ENCODE measurements at places on chromosomes 12 and 14. TPM values are rescaled to one million over a fixed set of nuclear protein-coding genes. Genes with fewer than 3 reads are reported as not detected.

GRCh38 chr12:66823857-66824570 lies 145.1 kb upstream of the GRIP1 start:
- no peak for DNase-seq

GRCh38 chr12:97456571-97457188 lies 5.9 kb upstream of the RMST start:
- DNase-seq = no peak

GRCh38 chr12:16030744-16031143 lies 119.6 kb downstream of the DERA start:
- DNase-seq = no peak

- DNase-seq = peak; percentile 57
Observed at GRCh38 chr12:30847259-30847658, 79.3 kb upstream of the TSPAN11 start.

GRCh38 chr14:43481864-43482263 lies 1025.2 kb downstream of the FSCB start:
- no peak for DNase-seq

- no peak for DNase-seq
Observed at GRCh38 chr14:52325630-52326029, 11.5 kb downstream of the PTGER2 start.

GRCh38 chr12:109586385-109587296 lies 13.0 kb downstream of the MVK start:
- no peak for DNase-seq

DNA sequence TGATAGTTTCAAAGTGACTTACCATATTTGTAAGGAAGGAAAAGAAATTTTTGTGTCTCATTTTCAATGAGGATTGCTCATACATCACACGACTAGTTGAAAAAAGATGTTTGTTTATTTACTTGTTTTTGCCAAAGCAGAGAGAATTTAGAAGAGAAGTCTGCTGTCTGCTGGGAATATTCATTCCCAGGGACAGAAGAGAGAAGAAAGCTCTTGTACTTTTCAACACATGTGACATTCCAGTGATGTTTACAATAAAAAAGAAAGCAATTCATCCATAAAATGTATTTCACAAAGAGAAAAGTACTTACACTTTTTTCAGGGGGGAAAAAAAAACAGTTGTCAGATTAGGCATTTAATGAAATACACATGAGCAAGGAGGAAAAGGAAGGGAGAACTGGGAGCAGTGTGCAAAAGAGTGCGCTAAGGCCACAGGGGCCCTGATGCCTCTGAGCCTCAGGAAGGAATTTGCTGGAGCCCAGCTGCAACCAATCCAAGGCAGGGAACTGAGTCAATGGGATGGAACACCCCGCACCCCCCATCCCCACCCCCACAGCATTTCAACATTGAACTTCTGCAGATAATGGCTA lies 115.0 kb downstream of the RPAP3 start:
- DNase-seq = no peak

DNA sequence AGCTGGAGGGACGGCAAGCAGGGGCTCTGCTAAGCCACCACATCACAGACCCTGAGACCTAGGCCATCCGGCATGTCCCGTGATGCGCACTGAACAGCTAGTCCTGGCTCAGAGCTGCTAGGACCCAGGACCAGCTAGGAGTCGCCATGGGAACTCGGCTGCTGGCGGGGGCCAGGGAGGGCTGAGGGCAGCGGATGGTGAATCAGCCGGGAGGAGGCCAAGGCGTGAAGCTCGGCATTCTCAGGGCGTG lies 5.1 kb downstream of the AHNAK2 start:
- DNase-seq = no peak

GRCh38 chr14:57687416-57687815 lies 178.5 kb downstream of the SLC35F4 start:
- no peak for DNase-seq

- DNase-seq = no peak
Observed at GRCh38 chr12:115000038-115000437, 316.1 kb upstream of the TBX3 start.

DNA sequence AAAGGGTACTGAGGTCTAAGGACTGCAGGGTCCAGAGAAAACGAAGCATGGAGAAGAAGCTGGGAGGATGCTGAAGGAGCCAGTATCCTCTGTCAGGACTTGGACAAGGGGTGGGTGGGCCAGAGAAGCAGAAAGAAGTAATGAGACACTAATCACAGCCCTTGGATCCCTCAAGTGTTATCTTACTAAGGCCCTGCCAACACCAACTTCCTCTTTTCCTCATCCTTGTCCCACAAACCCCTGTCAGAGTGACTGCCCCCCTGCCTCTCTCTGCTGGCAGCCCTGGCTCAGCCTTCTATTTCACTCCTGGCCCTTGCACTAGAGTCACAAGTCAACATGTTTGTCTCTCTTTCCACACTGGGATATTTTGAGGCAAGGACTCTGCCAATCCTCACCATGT lies 3.8 kb upstream of the ASIC1 start:
- DNase-seq = no peak

- DNase-seq = no peak
Observed at GRCh38 chr12:20507711-20508110, 139.4 kb downstream of the PDE3A start.

- no peak for DNase-seq
Observed at GRCh38 chr14:57287745-57288144, 19.0 kb downstream of the AP5M1 start.

GRCh38 chr14:39302124-39302810 lies 68.6 kb downstream of the MIA2 start:
- no peak for DNase-seq

DNA sequence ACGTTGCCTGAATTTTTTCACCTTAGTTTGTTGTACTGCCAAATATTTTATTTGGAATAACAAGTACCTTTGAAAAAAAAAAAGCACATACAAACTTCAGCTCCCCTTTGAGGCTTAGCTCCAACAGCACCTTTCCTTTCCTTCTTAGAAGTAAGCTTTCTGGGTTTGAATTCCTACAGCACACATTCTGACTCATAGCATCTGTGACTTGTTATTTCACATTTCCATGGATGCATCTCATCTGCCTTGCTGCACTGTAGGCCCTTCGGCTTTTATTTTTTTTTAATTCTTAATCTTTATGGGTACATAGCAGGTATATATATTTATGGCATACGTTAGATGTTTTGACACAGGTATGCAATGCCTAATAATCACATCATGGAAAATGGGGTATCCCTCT lies 7.2 kb downstream of the LGALS3 start:
- no peak for DNase-seq

GRCh38 chr14:106067935-106068334 lies 541.6 kb downstream of the TMEM121 start:
- no peak for DNase-seq

GRCh38 chr14:22740020-22740419 lies 26.5 kb upstream of the OXA1L start:
- DNase-seq = no peak

DNA sequence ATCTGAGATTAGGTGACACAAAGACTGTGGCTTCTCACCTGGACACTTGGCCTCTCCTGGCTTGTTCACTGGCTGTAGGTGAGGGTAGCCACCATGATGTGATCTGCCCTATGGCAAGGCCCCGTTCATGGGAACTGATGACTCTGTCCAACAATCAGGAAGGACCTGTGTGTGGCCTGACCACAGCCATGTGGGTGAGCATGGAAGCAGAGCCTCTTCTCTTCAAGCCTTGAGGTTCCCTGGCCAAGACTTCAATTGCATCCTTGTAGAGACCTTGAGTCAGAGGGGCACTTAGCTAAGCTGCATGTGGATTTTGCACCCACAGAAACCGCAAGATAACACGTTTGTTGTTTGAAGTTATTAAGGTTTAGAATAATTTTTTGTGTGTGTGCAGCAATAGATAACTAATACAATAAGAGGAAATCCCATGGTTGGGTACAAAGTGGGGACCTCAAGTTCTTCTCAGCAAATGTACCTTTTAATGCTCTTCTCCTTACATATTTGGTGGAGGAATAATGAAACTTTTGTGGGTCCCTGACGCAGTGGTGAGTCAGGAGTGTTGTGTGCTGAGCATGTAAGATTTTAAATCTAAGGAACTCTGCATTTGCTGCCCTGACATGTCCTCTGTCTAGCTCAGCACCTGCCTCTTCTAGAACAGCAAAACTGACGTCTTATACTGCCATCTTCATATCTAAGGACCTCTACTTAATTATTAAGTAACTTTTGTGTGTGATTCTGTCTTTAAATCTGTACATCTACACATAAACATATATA lies 27.5 kb upstream of the PLEKHG7 start:
- DNase-seq = no peak

- no peak for DNase-seq
Observed at GRCh38 chr12:75840994-75841355, 190.6 kb downstream of the PHLDA1 start.

DNA sequence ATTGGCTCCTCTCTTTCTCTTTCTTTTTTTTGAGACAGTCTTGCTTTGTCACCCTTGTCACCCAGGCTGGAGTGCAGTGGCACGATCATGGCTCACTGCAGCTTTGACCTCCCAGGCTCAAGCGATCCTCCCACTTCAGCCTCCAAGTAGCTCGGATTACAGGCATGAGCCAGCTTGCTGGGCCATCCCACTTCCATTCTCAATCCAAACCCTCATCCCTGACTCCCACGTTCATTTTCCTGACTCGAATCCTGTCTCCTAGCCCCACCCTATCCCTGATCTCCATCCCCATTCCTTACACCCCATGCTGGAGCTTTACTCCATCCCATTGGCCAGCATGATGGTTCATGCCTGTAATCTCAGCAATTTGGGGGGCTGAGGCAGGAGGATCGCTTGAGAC lies 7.8 kb downstream of the SPRYD4 start:
- no peak for DNase-seq

- no peak for DNase-seq
Observed at GRCh38 chr14:32476532-32476931, 147.4 kb downstream of the AKAP6 start.

- no peak for DNase-seq
Observed at GRCh38 chr12:102871014-102871413, 46.0 kb downstream of the PAH start.

GRCh38 chr12:120290609-120291305 lies 946 bp downstream of the RNU4-2 start:
- peak; percentile 30 for DNase-seq

DNA sequence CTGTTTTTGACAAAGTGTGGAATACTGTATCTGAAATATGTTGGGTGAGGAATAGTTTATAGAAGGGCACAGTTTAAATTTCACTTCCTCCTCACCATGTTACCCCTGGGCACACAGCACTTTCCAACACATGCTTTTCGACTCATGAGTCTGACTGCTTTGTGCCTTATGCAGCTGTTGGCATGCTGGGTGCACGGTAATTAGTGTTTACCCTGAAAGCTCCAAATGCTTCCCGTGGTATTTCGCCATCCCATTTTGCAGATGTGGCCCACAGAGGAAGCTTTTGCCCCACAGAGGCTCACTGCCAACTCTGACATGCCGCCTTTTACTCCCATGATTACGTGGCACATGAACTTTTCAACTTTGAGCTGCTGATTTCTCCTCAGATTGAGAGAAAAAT lies 168.6 kb downstream of the PRKCH start:
- no peak for DNase-seq

FLRT2 gene
- not detected for total RNA-seq

KLHL33 gene
- 0.15 TPM for total RNA-seq

KRT77 gene
- not detected for total RNA-seq

ACAD10 gene
- 52.2 TPM for total RNA-seq

IAPP gene
- total RNA-seq = not detected

LALBA gene
- total RNA-seq = not detected

IFNG gene
- 0.73 TPM for total RNA-seq

ATN1 gene
- 32.2 TPM for total RNA-seq

JAG2 gene
- total RNA-seq = 0.80 TPM

ZNF891 gene
- 7.3 TPM for total RNA-seq

ADCY4 gene
- 8.1 TPM for total RNA-seq

HOXC11 gene
- not detected for total RNA-seq

NTN4 gene
- 2.4 TPM for total RNA-seq

OR10AD1 gene
- not detected for total RNA-seq
